ENCODE measurements at places on chromosomes 6 and 20.

- DNase-seq: peak; percentile 27
These were observed 1.5 kb downstream of the DEK start for GRCh38 chr6:18262702-18263417.

DNA sequence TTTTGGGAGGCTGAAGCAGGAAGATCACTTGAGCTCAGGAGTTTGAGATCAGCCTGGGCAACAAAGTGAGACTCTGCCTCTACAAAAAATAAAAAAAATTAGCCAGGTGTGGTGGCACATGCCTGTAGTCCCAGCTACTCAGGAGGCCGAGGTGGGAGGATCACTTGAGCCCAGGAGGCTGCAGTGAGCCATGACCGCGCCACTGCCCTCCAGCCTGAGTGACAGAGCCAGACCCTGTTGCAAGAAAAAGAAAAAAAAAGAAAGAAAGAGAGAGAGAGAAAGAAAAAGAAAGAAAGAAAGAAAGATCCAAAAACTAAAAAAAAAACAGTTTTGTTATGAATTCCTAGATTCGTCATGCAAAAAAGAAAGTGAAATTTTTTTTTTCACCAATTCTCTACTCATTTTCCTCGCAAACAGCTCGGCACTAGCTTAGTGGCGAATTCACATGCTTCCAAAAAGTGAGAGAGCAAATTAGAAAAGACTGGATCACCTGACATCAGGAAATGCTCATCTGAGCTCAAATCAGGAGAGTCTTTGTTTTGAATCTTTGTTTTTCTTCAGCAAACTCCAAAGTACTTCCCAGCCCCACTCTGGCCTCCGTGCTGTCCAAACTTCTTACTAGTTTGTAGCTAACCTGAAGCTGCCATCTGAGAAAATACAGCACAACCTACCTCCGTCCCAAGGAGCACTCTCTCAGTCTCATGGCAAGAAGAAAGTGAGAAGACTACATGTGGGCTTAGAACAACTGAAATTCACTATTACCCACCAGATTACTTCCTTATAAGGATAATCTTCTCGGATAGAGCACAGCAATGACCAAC lies 27.0 kb downstream of the IPCEF1 start:
- DNase-seq: no peak

DNA sequence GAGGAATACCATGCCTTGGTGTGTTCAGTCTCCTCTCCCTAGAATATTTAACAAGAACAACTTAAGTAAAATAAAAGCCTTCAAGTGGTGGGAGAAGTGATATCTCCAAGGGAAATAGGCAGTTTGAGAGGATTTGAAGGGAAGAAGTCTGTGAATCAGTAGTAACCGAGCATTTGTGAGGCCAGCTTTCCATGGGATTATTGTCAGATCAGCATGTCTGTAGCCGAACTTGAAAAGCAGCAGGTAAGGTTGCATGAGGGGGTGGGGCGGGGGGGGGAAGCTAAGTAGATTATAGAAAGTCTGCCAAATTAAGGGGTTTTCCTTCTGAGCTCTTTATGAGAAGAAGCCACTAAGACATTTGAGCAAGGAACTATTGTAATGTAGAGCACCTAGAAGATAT lies 92.6 kb downstream of the GRIK2 start:
- no peak for DNase-seq

GRCh38 chr6:116412270-116412669 lies 41.5 kb downstream of the DSE start:
- DNase-seq: no peak

DNA sequence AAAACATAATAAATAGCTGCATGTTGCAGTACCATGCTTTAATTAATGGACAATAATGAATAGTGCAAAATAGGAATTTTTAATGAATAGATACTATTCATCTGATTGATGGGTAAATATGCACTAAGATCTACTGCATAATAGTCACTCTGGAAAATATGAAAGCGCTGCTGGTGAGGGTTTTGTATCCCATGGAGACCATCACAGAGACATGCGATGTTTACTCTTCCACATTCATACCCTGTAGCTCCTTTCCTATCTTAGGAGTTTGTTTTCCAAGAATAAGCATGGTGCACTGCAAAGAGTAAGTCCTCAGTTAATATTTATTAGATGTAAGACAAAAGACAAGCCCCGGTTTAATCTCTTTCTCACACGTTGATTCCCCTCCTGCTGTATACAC lies 81.4 kb downstream of the NRSN1 start:
- no peak for DNase-seq

DNA sequence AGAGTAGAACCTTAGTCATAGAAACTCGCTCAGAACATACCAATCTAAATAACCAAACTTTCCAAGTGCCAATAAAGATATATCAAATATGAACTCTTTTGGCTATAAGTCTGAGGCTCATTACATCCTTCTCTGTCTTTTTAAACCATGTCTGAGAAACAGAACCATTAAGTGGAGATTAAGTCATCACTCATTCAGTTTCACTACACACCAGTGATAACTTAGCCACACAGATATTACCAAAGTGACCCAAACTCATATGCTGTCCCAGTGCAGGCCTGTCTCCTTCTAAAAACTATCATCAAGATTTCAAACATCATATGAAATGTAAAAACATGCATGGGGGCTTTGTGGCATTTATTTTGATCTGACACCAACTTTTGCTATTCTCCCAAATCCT lies 12.0 kb downstream of the GCLC start:
- no peak for DNase-seq

DNA sequence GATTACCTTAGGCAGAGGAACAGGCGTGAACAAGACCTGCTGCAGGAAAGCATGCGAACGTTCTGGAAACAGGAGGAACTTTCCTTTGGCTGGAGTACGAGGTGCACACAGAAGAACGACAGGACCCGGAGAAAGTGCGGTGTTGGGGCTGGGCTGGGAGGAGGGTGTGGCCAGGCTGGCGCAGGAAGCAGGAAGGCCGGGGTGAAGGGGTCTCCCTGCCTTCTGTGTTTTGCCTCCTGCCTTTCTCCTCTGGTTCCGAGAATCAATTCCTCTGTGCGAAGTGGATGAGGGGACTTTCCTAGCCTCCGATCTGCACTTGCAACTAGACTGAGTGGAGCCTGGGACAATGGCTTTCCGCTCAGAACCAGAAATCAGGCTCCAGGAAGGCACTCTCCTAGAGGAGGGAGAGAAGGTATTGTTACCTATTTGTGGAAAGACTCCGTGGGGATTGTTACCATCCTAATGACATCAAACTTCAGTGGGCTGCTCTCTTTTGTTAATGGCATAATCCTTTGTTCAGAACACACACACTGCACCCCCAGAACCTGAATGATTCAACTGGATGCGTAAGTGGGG lies 22.9 kb upstream of the PLEKHG1 start:
- no peak for DNase-seq

- DNase-seq: no peak
These were observed 2.9 kb downstream of the SOX12 start for GRCh38 chr20:328027-328974.

DNA sequence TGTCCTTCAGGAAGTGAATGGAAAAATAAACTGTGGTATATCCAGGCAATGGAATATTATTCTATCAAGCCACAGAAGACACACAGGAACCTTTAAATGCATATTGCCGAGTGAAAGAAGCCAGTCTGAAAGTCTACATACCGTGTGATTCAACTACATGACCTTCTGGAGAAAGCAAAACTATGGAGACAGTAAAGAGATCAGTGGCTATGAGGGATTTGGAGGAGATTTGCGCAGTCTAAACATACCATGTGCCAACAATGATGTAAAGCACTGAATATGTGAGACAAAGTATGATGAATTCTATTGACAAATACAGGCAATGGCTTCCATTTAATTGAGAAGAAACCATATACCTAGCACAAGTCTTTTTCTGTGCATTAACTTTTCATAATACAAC lies 518.3 kb upstream of the ZNF337 start:
- DNase-seq: no peak

DNA sequence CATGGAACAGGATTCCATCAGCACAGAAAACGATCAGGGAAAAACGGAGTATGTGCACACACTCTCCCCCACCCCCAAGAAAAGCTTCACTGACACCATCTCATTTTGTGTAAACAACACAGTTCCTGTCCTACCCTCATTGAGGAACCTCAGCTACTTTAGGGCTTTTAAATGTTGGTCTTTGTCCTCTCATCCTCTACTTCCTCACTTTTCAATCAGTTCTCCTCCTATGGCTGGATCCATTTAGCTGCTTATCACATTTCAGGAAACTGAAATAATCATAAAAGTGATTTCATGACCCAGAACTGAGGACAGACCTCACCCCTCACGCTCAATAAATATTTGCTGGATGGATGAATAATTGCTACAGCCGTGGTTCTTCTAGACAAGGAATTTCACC lies 33.1 kb upstream of the PNRC1 start:
- DNase-seq: no peak

DNA sequence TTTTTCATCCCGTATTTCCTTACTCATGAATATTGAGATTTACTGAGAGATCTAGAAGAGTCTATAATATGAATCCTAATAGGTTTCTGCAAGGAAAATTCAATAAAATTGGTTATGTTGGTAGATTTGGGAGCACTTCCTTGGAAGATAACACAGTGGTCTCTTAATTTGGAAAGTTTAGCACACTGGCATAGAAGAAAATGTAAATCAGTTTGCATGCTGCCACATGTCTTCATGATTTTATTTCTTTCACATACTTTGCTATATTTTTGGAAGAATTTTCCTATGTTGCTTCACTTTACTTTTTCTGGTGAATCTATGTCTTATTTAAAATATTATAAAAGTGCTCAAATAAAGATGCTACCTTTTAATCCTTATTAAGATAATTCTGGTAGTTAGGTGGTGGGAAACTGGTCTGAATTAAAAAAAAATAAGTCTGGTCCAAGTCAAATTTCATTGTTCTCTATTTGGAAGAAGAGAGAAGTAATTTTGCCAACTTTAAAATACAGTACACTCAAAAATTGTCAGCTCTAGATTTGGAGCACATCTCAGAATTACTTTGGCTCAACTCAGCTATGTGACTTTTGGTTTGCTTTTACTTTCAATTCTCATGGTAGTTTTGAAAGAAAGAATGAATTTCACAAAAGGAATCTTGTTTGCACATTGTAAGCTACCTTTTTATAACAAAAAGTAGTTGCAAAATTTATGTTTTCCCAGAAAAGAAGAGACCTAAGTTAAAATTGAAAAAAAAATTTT lies 197.3 kb downstream of the CENPW start:
- no peak for DNase-seq

- no peak for DNase-seq
These were observed 27.8 kb downstream of the ASIP start for GRCh38 chr20:34268851-34269636.

DNA sequence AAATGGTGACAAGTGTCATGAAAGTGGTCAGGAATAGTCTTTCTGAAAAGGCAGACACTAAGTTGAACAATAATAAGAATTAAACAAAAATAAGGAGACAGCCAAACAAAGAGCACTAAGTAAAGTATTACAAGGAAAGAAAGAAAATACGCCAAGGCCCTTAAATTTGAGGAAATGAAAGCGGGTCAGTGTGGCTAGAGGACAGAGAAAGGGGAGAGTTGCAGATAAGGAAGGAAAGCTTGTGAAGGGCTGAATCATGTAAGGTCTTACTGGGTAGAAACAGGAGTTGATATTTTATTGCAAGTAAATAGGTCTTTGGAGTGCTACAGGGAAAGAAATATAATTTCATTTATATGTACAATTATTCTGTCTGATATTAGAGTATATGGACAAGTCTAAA lies 732.1 kb downstream of the EPHA7 start:
- DNase-seq: no peak

- DNase-seq: no peak
These were observed 52.6 kb upstream of the CCDC167 start for GRCh38 chr6:37552267-37552666.

DNA sequence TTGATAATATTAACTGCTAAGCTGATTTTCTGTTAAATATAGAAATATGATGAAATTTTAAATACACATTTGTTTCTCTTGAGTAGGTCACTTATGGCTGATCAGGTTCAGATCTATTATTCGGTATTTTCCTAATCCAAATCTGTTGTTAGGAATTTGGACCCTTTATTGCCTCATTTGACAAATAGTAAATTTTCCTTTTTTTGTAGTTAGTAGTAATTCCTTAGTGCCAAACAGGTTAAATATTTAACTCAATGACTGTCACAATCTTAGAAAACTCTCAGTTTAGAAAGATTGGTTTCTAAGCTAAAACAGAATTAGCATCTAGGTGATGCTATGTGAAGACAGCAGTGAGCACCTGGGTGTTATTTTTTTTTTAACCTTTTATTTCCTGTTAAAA lies 1598.9 kb downstream of the KHDRBS2 start:
- no peak for DNase-seq

DNA sequence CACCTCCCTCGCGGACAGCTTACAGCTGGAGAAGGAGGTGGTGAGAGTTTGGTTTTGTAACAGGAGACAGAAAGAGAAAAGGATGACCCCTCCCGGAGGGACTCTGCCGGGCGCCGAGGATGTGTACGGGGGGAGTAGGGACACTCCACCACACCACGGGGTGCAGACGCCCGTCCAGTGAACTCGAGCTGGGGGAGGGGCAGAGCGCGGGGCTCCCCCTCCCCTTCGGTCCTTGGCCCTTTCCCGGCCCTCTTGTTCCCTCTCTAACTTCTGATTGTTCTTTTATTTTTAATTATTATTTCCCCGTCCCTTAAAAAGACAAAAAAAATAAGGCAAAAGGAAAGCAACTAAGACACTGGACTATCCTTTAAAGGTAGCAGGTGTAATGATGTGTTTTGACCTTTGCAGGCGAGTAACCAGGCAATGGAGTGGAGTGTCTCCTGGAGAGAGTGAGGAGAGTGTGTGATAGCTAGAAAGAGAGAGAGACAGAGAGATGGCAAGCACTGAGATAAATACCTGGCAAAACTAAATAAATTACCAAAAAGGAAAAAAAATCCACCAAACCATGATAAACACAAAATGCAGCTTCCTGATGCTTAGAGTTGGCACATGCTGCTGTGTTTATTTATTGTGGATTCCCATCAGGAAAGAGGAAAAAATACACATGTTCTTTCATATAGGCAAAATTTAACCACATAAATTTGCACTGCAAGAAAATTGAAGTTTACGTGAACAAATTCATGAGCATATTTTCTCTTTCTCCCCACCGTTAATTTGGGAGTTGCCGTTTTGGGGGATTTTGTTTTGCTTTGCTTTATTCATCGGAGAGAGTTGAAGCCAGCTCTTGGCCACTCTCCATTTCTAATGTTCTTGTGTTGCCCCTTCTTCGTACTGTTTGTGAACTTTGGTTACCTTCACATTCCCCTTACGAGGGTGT lies 1.9 kb downstream of the POU3F2 start:
- DNase-seq: no peak

GRCh38 chr20:62321521-62321948 lies 18.7 kb downstream of the ADRM1 start:
- peak; percentile 26 for DNase-seq

GRCh38 chr6:125807293-125807692 lies 16.5 kb downstream of the NCOA7 start:
- DNase-seq: no peak

- peak; percentile 52 for DNase-seq
These were observed 38.3 kb downstream of the ARHGAP18 start for GRCh38 chr6:129671442-129672340.

GRCh38 chr20:20073801-20074371 lies 21.6 kb downstream of the CFAP61 start:
- no peak for DNase-seq

DNA sequence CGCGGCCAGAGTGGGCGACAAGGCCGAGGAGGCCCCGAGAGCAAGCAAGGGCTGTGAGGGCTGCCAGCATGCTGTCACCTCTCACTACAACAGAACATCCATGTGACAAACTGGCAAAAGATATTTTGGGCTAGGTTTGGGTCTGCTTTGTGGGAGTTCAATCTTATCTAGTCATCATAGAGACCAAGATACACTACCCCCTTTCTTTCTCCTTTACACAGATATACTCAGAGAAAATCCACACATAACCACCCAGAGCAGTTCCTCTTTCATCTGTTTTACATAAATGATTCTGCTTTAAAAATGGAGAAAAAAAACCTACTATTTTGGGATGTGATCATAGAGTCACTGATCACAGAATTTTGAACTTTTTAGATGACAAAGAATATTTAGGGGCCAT lies 16.8 kb downstream of the SOX4 start:
- no peak for DNase-seq
